ENCODE measurements at places on chromosomes 13 and 19.

DNA sequence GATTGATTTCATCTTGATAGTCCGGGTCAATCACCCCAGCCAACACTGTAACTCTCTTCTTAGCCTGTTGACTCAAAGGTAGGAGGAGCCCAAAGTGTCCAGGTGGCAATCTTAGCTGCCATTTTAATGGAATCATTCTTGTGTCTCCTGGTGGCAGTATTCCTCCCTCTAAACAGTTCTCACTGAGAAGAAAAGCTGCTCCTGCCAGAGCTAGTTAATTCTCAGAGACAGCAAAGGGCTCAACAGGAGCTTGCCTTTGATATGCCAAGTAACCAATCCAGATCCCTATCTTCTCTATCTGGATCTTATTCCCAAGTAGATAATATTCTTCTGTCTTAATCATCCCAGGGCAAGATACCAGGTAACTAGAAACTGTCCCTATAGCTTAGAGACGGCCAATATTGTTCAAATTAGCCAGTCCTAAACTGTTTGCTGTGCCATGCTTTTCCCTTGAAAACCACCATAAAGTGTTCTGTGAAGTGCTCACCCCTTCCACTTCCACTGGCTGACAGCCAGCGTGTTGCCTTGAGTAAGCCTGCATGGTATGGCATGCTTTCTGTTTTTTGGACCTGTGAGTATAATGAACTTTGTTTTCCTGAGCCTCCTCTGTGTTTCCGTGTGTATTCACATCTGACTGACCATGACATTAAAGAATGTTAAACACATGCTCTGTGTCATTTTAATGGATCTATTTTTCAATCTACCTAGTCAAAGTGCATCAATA, 463.7 kb upstream of the SLITRK5 start:
- no peak for DNase-seq

DNA sequence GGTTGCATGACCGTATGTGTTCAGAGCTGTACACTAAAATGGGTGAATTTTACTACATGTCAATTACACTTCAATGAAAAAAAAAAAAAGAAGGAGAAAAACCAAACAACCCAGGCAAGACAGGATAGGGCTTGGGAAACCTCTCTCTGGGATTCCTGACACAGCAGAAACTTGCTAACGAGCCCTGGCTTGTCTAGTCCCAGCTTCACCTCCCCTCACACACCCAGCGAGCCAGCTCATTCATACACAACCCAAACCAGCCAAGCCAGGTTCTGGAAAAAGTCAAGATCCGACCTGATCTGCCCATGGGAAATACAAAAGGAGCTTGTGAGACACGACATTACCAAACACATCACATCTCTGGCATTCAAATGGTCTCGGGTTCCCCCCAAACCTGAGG, 3.7 kb upstream of the TECR start:
- no peak for DNase-seq

DNA sequence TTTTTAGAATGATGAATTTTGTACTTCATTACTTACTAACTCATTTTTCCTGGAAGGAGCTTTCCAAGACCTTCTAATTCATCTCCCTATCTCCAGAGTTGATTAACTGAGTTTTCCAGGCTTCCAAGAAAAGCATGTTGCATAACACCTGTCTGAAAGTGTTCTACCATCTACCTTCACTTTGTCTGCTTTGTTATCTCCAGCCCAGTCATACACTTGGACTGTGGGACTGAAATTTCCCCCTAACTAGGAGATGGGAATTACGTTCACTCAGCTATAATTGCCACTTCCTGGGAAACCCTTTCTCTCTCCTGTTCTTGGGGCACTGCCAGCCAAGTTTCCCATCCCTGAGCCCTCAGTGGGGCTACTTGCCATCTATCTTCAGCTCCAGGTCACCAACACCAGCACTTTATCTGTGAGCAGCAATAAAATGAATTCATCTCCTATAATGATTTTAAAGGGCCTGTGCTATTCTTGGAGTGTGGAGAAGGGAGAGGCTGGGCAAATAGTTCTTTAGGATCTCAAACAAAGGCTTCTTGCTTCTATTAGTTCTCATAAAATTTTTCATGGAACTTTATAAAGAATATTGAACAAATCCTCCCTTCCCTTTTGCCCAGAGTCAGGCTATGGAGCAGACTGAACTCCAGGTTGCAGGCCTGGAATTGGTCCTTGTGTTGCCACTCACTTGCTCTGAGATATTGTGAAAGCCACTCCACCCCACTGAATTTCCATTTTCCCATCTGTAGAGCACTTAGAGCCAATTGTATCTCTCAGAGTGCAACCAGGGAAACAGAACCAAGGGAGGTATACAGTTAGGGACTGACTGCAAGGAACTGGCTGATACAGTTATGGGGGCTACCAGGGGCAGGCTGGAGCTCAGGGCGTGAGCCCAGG, 17.8 kb upstream of the ATP12A start:
- DNase-seq: no peak

DNA sequence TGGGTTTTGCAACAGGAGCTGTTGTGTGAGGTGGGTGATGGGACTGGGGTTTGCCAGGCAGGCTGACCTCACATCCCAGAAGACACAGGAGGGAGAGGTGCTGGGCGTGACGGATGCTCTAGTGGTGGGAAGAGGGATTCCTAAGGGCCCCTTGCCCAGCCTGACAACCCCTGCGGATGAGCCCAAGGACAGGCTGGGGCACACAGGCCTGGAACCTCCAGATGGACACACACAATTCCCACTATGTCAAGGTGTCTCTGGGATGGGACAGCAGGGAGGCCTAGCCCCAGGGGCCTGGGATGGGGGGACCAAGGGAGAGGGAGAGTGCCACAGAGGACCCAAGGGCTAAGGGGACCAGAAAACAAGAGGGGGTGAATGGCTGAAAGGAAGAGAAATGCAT, 191.5 kb downstream of the ZNF536 start:
- no peak for DNase-seq

- DNase-seq: no peak
Observed at GRCh38 chr19:6652805-6653094, 17.2 kb downstream of the TNFSF14 start.

DNA sequence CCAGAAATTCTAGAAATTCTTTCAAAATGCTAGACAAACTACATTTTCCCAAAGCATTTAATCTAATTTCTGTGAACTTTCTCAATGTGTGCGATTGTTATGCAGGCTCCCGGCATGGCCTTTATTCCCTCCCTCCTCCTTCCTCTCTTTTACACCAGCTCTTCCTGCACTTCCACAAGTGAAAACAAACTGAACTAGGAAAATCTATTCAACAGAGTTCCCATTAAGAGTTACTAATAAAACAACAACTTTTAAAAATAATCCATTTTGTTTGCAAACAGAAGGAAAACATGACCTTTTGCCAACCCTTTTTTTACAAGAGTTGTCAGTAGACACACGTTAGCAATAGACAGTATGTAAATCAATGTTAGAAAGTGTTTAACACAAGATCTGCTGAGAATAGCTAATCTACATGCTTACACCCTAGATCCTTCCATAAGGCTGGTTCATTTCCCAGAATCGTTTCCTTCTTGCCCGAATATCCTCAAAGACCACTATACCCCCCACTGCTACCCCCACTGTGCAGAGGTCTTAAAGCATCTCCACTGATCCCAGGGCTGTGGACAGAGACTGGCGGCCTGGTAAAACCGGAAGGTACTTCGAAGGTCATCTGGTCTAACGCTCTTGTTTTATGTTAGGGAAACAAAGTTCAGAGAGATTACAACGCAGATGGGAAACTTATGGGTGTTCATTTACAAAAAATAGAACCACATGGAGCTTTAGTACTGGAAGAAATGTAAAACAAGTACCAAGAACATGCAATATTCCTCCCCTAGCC, 98.0 kb downstream of the FOXO1 start:
- DNase-seq: no peak

- no peak for DNase-seq
Observed at GRCh38 chr13:71808708-71809107, 58.3 kb downstream of the DACH1 start.

- DNase-seq: no peak
Observed at GRCh38 chr19:33177417-33177979, 16.6 kb upstream of the LRP3 start.

DNA sequence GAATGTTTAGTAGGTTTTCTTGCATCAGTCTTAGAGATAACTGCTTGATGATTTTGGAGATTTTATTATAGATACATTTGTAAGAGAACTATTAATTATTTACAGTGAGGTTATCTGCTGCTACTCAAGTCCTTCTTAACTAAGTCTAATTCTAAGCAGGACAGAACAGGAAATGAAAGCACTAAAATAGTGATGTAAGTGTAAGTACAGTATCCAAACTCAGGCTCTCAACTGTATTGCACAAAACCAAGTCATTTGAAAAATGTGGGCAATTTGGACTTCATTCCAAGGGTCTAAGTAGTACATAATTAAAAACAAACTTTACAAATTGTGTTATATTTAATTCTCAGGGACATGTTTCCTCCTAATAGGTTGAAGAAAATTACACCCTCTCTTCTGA, 417.1 kb downstream of the ITGBL1 start:
- no peak for DNase-seq

- DNase-seq: no peak
Observed at GRCh38 chr19:15181394-15181793, 19.4 kb downstream of the NOTCH3 start.

DNA sequence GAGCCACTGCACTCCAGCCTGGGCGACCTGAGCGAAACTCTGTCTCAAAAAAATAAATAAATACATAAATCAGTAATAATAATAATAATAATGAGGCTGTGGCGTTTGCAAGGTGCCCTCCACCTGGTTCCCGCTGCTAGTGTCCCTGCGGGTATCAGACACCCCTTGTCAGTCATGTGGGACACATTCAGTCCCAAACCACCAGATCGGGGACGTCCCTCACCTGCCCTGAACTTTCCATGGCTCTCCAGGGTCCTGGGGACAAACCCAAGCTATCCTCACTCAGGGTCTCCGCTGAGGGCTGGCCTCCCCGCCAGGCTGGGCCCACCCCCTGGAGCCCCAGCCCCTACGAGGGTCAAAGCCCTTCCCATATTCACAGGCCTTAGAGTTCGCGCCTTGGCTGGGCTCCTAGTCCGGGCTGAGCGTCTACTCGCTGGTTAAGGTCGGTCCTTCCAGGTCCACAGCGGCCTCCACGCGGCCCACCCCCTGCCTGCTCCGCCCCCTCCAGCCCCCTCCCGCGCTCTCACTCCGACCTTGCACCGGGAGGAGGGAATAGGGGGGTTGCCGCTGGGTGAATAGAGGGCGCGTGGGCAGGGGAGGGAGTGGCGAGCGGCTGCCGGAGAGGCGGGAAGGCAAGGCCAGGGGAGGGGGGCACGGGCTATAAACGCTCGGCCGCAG, 349 bp upstream of the KISS1R start:
- no peak for DNase-seq

DNA sequence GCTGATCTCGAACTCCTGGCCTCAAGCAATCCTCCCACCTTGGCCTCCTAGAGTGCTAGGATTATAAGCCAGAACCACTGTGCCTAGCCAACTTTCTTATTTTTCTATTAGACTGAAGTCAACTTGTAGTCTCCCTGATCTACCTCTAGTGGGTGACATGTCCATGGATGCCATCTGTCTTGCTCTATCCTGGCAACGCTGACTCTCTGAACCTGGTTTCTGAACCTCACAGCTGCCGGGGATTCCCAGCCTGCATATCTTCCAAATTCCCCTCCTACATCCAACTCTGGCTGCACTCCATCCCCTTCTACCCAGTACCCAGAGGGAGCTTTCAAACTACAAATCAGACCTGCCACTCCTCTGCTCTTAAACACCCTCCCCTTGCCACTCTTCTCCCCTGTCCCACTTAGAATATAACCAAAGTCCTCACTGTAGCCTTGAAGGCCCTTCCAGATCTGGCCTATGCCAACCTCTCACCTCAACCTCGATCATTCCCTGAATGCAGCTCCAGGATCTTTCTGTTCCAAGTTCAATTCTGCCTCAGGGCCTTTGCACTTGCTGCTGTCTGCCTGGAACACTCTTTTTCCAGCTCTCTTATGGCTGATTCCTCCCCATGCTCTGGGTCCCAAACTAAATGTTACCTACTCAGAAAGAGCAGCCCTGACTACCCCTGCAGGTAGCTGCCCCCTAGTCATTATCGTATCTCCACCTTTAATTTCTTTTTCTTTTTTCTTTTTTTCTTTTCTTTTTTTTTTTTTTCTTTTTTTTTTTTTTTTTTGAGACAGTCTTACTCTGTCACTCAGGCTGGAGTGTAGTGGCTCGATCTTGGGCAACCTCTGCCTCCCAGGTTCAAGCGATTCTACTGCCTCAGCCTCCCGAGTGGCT, 2.2 kb downstream of the CLIP3 start:
- DNase-seq: no peak

- DNase-seq: no peak
Observed at GRCh38 chr19:30001301-30001700, 59.3 kb downstream of the URI1 start.

GRCh38 chr13:87453244-87453643, 217.9 kb upstream of the SLITRK5 start:
- DNase-seq: no peak

GRCh38 chr13:95724252-95724651, 47.3 kb downstream of the DNAJC3 start:
- DNase-seq: no peak

GRCh38 chr13:29564818-29565217, 30.7 kb downstream of the SLC7A1 start:
- no peak for DNase-seq

GRCh38 chr19:10835089-10835753, 791 bp downstream of the TMED1 start:
- no peak for DNase-seq

- no peak for DNase-seq
Observed at GRCh38 chr13:55816976-55817601, 1323.6 kb upstream of the PRR20A start.

- DNase-seq: no peak
Observed at GRCh38 chr13:24032674-24033073, 127.8 kb upstream of the SPATA13 start.

DNA sequence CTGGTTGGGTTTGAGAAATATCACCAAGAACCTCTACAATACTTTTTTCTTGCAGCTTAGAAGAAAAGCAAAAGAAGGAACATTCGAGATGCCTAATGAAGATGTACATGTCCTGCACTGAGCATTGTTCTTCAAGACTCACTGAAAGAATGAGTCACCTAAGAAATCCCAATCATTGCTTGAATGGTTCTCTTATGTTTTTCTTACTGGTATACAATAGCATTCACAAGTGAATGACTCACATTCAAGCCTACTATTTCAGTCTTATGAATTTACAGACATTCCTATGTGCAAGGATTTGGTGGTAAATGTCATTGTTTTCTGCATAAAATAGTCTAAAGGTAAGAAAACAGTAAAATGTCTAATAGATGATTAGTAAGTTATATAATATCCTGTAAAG, 594.6 kb downstream of the PCDH9 start:
- peak; percentile 24 for DNase-seq

DNA sequence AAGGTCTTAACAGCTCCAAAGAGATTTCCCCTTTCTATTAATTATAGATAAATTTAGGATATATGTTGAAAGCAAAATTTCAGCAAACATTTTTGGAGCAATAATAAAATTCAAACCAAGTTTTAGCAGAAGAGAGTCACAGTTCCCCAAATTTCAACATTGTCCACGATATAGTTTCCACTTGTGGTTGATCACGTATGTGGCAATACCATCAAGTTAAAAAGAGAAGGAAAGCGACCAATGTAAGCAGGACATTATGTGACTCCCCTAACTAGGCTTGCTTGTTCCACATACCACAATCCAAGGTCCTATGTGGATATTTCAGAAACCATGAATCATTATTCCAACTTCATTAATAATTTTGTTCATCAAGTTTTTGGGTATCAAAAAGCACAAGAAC, 52.8 kb downstream of the ELF1 start:
- DNase-seq: no peak

Data from brain pericyte (primary cell).